ENCODE measurements at places on chromosomes 1 and 21.

DNA sequence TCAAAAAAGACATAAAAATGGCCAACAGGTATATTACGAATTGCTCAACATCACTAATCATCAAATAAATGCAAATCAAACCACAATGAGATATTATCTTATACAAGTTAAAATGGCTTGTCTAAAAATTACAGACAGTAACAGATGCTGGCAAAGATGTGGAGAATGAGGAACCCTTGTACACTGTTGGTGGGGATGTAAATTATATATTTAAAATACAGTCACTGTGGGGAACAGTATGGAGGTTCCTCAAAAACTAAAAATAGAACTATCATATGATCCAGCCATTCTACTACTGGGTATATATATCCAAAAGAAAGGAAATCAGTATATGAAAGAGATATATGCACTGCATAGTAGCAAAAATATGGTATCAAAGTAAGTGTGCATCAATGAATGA, 1037.2 kb upstream of the B3GALT2 start:
- no peak for DNase-seq

GRCh38 chr1:22340066-22340465, 111.6 kb upstream of the ZBTB40 start:
- no peak for DNase-seq

DNA sequence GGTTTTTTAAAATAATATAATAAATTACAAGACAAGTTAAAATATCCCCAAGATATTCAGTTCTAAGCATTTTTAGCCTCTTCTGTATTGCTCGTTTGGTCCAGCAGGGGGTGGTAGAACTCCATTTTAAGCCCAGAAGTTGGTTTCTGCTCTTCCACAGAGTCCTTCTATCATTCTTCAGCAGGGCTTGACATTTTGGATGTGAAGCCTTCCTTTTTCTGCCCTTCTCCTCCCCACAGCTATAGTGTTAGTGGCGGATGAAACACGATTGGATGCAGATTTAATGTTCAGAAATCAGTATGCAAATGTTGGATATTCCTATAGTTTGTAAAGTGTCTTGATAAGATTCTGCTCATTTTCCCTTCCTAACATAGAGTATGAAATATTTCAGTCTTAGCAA, 1.4 kb downstream of the NCAM2 start:
- DNase-seq, result no peak

DNA sequence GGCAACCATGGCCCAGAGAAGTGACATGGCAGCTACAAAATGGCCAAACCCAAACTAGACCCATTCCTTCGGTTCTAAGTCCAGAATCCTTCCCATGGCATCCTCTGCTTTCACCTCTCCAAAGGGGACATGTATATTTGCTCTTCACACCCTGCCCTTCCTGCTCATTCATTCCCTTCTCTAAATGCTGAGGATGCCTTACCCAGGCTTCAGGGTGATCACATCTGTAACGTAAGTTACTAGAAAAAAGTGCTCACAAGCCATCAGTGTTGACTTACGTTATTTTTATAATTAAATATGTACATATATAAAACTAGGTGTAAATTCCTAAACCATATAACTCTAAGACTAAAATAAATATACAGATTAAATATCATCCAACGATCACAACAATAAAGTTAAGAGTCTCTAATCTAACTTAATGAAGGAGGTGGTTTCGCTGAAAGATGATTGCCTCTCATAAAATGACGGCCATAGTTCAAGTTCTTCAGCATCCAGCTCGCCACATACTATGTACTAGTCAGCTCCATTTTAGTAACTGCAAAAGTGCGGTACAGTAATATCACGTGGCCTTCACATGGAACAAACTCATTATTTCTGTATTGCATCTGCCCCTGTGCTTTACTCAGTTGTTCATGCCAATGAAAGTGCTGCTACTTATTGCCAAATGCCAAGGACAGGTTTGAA, 74.6 kb downstream of the TENT5C start:
- no peak for DNase-seq

- DNase-seq, result no peak
Measured at GRCh38 chr1:5515501-5515900, 476.7 kb downstream of the NPHP4 start.

DNA sequence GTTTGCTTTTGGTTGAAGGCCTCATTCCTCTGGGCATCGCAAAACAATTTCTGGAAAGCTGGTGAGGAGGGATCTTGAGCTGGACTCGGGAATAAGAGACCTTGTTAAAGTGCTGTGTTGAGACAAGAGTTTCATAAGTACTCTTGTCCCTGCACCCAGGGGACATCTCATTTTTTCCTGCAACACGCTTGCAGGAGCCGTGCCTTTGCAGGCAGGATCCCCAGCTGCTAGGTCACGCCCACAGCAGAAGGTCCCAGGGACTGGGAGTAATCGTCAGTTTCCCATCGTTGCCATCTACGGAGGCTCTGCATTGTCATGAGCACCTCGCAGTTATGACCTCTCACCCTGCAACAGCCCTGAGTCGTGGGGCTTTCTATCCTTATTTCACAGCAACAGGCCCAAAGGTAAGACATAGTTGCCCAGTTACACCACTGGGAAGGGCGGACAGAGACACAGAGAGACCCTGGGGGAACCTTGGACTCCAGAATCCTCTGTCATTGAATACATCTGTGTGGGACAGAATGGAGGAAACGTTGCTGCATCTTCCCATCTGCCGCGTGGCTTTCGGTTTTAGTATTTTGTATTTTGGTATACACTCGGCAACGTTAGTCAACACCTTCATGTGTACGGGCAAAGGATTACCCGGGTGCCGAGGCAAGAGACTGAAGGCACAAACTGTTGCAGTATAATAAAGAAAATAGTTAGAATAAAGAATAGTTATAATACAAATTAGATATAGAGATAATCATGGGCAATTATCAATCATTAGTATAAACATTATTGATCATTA, 60.4 kb upstream of the DMRTB1 start:
- no peak for DNase-seq

GRCh38 chr1:62901650-62902049, 117.7 kb downstream of the ATG4C start:
- DNase-seq, result no peak

- DNase-seq, result no peak
Measured at GRCh38 chr1:225720937-225721336, 56.7 kb upstream of the SRP9 start.

- no peak for DNase-seq
Measured at GRCh38 chr1:17258116-17258757, 9.3 kb downstream of the PADI3 start.

DNA sequence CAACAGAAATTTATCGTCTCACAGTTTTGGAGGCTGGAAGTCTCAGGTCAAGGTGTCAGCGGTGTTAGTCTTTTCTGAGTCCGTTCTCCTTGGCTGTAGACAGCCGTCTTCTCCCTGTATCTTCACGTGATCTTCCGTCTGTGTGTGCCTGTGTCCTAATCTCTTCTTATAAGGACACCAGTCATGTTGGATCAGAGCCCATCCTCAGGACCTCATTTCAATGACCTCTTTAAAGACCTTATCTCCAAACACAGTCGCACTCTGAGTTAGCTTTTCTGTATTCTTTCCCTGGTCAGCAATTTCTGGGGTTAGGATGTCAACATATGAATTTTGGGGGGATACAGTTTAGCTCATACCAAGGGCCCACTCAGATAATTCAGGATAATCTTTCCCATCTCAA, 247.7 kb downstream of the PRDM2 start:
- no peak for DNase-seq

DNA sequence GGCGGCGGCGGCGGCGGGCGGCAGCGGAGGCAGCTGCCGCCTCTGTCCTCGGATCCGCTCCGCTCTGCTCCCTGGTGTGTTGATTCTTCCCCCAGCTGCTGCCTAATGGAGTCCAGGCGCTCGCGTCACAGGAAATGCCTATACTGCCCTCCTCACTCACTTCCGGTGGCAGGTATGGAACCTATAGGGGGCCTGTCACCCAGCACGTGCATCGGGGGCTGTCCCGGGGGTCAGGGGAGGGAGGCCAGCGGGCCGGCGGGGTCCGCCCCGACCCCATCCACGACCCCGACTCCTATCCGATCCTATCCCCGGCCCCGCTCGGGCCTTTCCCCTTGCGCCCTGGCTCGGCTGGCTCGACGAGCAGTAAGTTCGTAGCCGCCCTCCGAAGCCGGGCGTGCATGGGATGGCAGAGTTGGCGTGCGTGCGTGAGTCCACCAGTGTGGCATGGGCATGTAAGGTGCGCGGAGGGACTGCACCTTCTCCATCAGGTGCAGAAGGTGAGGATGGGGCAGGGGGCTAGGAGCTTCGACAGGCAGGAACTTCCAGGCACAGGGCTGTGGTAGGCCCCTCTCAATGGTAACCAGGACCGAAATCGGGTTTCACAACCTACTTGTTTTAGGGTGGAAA, at the start of gene WDR26:
Gene WDR26 (minus strand): TSS at position 107 of the 627 bp plus-strand sequence.
- DNase-seq, result peak; percentile 85

DNA sequence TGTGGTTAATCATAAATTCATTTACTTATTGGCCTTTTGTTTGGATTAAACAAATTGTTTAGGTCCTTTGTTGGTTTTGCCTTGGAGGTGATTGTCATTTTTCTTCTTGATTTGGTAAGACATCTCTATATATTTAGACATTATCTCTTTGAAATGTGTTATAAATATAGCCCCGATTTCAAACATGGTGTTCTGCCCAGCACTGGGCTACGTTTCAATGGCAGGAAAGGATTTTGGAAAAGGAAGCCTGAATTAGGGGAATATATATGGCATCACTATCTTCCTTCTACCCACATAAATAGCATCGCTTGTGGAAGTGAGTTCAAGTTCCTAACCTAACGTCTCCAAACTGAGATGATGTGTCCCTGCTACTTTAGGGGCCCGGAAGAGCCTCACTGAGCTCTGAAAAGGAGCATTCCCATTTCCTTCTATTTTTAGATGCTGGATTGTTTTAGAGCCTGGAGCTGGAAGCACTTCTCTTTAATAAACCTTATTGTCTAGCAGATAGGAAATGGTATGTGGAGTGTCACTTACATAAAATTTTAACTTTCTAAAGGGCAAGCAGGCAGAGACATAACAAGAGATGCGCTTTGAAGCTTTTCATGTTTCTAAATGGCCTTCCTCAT, 39.4 kb downstream of the PGBD5 start:
- no peak for DNase-seq

DNA sequence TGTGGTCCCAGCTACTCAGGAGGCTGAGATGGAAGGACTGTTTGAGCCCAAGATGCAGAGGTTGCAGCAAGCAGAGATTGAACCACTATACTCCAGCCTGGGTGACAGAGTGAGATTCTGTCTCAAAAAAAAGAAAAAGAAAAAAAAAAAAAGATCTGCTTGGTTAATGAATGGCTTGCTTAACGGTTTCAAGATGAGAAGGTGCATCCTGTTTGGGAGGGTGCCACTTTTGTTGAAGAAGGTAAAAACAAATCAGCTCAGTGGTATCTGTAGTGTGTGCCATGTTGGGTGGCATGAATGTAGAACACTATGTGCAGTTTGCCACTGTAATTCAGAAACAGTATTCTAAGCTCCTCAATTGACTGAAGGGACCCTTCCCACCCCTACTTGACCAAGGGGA, 94.9 kb upstream of the ETV3 start:
- no peak for DNase-seq

GRCh38 chr1:39065542-39065941, 39.4 kb downstream of the NDUFS5 start:
- DNase-seq, result no peak

DNA sequence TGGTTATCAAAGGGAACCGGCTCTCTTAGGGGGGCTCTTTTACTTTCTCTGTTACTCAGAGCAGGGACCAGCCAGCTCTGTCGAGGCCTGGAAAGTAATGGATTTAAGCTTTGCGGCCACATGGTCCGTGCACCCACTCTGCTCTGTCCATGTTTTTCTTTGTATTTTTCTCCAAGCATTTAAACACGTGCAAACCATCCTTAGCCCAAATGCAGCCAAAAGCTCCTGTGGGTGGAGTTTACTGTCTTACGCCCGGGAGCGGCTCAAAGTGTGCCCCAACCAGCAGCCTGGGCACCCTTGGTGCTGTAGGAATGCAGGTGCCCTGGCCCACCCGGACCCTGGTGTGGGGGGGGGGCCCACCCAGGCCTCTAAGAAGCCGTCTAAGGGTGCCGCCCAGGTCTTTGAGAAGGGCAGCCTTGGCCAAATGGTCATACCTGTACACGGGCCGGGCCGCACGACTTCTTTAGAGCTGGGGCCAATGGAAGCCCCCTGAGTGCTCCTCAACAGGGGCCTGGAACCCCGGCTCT, 29.2 kb upstream of the POFUT2 start:
- no peak for DNase-seq

GRCh38 chr1:34155860-34156259, 9.2 kb downstream of the CSMD2 start:
- DNase-seq, result no peak

GRCh38 chr1:29711582-29712283, 475.4 kb downstream of the PTPRU start:
- no peak for DNase-seq

- DNase-seq, result no peak
Measured at GRCh38 chr1:180053594-180054567, 99.3 kb downstream of the CEP350 start.

DNA sequence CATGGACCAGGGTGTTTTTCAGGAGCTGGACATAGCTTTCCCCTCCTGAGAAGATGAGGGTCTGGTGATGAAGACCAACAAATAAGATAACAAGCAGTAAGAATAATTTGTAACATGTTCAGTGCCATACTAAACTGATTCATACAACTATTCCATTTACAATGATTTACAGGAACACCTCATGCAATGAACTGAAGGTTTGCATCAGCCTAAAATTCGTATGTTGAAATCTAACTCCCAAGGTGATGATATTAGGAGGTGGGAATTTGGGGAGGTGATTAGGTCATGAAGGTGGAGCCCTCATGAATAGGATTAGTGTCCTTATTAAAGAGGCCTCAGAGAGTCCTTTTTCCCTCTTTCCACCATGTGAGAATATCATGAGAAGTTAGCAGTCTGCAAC, 15.9 kb upstream of the NIBAN1 start:
- no peak for DNase-seq

DNA sequence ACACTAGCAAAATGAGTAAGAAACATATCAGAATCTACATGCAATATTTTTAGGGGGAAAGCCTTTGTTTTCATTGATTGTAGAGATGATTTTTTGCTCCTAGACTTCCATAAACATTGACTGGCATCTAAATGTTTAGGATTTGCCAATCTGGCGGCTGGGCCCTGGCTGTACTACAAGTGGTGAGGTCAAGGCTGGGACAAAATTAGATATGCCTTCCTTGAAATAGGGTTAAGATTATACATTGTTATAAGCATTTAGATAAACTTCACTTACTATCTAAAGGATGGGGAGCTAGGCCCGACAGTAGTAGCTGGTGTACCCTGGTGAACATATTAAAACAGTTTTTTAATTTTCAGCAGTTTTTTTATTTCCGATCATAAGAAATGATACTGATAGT, 5.2 kb downstream of the NFIA start:
- no peak for DNase-seq

DNA sequence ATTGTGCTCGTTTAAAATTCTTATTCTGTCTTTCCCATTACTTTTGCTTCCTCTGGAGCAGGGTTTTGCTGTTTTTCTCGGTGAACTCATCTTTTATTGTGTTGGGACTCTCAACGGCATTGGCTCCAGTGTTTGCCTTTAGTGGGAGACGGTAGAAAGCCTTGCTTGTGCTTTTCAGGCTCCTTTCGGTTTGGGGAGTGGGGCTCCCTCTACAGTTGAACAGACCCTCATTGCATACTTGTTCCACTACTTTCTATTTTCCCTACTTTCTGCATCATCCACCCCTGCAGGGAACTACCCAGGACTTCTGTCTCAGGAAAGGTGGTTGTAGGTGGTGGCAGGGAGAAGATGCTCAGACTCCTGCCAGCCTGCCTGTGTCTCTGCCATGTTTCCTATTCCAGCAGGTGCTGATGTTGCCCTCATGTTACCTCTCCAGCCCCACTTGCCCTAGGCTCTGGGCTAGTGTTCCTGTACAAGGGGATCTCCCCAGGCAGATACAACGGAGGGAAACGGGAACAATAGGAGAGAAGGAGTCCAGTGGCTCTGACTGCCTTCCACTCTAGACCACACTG, 68.5 kb upstream of the ZBTB18 start:
- no peak for DNase-seq
